ENCODE measurements at places on chromosomes 16 and 17.

- DNase-seq = no peak
These were observed 14.8 kb downstream of the MYOCD start for GRCh38 chr17:12680407-12680897.

GRCh38 chr17:57905875-57906455 is 49.2 kb downstream of the CUEDC1 start:
- DNase-seq = no peak

DNA sequence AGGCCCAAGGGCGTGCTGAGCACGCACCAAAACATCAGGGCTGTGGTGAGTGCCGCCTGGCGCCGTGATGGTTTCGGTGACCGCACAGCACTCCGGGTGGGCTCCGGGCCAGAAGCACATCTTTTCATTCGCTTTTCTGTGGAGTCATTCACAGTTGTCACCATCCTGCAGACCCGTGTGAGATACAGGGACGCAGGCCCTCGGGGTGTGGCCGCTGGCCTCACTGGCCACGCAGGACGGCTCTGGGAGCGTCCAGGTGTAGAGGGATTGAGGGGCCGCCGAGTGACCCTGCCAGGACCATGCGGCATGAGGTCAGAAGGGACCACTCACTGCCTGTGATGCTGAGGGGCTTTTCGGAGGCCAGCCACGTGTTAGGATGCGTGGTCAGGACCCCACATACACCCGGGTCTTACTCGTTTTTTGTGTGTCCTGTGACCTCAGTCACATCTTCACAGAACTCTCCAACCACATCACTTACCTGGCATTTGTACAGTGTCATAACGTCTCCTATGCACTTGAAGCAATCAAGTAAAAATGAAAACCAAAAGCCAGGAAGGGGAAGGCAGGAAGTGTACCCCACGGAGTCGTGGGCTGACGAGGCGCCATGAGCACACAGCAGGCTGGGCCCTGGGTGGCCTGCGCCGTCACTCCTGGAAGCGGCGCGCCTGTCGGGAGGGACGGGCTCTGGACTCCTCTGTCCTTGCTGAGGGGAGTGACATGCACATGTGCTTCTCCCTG is 7.8 kb downstream of the ACSF3 start:
- no peak for DNase-seq

DNA sequence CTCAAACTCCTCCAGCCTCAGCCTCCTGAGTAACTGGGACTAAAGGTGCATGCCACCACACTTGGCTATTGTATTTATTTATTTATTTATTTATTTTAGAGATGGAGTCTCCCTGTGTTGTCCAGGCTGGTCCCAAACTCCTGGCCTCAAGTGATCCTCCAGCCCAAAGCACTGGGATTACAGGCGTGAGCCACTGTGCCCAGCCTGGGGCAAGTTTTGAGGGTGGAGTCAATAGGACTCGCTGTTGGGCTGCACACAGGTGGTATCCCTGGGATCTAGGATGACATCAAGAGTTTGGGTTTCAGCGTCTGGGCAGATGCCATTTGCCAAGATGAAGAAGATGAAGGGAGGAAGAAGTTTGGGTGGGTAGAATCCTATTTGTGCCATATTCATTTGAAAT is 213.9 kb downstream of the GSG1L start:
- no peak for DNase-seq

- DNase-seq = no peak
These were observed 63.7 kb upstream of the AKTIP start for GRCh38 chr16:53566552-53567245.

- no peak for DNase-seq
These were observed 86.3 kb downstream of the SPECC1 start for GRCh38 chr17:20095336-20096080.

GRCh38 chr16:50419116-50419515 is 50.3 kb upstream of the BRD7 start:
- DNase-seq = no peak

DNA sequence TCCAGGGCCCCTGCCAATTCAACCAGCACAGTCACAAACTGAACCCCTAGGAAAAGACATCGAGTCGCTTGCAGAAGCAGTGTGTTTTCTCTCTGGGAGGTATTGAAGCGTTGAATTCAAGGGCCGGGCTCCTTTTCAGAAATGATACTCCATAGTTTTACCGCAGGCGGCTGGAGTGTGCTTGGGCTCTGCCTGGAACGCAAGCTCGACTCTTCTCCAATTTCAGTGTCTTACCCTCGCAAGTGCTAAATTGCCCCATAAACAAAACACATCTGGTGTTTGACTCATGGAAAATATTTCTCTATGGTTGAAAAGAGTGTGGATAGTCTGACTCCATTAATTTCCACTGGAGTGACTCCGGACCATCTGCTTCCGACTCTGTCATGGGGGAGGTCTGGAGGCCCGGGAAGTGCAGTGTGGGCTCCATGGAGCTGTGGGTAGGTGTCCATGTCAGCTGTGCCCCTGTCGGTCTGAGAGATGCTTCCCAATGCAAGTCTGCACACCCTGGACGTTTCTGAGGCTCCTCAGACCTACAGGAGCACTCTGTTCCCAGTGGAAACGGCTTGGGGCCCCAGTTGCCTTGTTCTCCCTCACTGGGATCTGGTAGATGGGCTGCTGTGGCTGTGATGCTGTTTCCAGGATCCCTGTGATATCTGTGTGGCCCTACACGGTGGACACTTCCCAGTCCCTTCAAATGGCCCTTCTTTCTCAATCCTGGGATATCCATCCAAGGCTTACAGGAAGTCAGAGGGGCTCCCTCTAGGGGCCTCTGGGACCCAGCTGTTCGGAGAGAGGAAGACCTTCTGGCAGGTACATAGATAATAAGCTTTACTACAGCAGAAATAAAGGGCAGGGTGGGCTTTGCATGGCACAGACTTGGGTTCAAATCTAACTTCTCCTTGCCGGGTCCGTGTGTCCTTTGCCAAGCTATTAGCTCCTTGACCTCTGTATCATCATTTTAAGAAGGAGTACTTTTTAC is 119.8 kb upstream of the CDH13 start:
- DNase-seq = no peak

DNA sequence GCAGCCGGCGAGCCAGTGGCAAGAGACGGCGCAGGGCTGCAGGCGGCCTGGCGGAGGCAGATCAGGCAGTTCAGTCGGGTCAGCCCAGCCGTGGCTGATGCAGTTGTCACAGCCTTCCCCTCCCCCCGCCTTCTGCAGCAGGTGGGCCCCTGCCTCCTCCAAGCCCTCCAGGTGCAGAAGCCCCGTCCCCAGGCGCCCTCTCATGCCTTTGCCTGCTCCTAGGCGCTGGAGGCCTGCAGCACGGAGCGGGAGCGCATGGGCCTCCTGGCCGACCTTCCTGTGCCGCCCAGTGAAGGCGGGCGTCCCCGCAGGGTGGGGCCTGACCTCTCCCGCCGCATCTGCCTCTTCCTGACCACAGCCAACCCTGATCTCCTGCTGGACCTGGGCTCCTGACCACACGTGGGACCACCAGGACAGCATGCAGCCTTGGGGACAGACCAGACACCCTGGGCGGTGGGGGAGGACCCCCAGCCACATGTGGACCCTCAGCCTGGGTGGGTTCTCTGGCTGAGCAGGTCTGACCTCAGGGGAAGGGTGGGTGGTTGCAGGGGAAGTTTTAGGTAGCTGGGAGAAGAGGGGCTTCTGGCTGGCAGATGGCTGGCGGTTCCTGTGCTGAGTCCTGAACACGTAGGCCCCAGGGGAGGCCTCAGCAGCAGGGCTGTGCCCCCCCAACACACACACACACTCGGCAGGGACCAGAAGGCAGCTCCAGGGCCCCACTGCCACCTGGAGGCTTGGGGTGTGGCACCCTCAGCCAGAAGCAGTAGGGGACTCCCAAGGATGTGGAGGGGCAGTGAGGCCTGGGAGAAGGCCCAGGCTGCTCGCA is 3.1 kb upstream of the MRPS34 start:
- no peak for DNase-seq

- peak; percentile 68 for DNase-seq
These were observed 309 bp downstream of the DNAH2 start for GRCh38 chr17:7717756-7718350.

- DNase-seq = peak; percentile 88
These were observed 43.2 kb upstream of the DNAJA2 start for GRCh38 chr16:47016700-47017133.

- DNase-seq = no peak
These were observed 1.0 kb downstream of the PRRT2 start for GRCh38 chr16:29812754-29813643.

DNA sequence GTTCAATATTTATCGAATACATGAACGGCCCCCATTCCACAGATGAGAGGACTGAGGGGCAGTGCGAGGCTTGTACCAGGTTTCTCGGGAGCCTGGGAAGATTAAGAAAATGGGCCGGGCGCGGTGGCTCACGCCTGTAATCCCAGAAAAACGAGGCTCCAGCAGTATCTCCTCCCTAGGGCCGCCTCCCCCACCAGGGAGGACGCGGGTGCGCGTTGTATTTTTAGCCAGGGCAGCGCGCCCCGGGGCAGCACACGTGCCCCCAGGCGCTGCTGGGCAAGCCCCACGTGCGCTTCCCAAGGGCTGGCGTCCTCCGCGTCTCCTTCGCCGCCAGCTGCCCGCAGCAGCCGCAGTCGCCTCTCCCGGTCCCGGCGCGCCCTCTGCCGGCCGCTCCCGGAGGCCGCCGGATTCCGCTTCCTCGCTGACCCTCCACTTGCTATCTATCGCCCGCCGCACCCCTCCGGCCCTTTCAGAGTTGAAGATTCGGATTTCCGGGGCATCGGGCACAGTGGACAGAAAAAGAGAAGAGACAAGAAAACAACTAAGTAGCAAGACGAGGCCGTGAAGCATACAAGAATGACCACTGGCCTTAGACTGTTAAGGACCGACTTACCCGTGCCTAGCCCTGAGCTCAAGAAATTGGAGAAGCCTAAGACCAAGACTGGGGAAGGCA is 1.9 kb upstream of the YBX2 start:
- DNase-seq = peak; percentile 81

- no peak for DNase-seq
These were observed 22.0 kb upstream of the ABCA10 start for GRCh38 chr17:69250641-69251040.

DNA sequence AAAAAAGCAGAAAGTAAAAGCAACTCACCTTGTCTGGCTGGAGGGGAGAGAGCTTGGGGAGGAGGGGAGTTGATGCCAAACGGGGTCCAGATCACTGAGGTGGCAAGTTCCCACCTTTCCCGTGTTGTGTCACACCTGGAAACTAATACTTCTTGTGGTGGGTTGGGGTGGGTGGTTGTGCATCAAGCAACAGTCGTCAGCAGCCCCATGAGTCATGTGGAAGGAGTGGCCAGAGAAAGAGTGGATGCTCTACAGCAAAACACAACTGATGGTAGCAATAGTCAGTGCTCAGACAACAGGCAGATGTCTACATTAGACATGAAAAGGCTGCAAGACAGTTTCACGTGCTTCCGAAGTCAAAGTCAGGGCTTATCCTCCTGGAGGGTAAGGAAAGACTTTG is 35.4 kb downstream of the ARSG start:
- DNase-seq = no peak

DNA sequence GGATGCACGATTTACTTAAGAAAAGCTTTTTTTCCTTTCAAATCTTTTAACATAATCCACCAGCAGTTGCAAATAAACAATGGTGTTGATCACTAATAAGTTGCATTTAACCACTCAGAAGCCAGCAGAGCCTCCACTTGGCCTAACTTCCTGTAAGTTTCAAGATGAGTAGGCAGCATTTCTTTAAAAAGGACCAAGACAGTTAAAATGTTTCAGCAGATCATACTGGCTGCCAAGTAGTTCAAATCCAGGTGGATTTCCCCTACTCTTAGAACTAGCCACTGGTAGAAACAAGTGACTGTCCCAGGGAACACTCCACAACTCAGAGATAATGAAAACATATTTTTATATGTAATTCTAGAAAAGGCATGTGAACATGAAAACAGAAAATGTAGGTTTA is 17.0 kb upstream of the RFFL start:
- peak; percentile 41 for DNase-seq

DNA sequence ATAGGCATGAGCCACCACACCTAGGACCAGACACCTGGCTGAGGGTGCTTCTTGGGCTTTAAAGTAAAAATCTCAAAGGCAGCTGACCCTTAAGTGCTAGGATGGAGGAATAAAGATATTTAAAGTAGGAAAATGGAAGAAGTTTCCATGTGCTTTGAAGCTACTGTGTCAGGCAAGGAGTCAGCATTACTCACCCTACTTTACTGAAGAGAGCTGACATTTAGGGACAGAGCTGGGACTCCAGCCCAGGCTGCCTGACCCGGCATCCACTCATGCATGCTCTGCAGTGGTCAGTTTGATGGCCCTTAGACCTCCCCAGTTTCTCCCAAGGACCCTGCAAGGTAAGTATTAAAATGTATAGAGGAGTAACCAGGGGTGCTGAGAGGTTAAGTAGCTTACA is 124.7 kb upstream of the PLCG2 start:
- no peak for DNase-seq

DNA sequence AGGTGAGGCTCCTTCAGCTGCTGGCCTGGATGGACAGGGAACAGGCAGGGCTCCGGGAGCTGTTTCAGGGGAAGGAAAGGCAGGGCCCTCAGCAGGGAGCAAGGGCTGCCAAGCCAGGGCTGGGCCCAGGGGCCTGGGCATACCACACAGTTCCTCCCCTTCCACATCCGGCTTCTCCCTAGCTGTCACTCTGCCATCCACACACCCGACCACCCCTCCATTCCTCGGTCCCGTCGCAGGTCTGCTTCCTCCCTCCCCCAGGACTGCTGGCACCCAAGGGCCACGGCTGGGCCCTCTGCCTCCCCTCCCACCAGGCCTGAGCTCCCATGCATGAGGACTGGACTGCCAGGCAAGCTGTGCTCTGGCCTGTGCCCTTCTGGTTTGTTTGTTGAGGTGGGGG is 24.0 kb downstream of the CDIP1 start:
- DNase-seq = no peak

- DNase-seq = peak; percentile 45
These were observed 18.5 kb upstream of the KCTD5 start for GRCh38 chr16:2663553-2664546.

DNA sequence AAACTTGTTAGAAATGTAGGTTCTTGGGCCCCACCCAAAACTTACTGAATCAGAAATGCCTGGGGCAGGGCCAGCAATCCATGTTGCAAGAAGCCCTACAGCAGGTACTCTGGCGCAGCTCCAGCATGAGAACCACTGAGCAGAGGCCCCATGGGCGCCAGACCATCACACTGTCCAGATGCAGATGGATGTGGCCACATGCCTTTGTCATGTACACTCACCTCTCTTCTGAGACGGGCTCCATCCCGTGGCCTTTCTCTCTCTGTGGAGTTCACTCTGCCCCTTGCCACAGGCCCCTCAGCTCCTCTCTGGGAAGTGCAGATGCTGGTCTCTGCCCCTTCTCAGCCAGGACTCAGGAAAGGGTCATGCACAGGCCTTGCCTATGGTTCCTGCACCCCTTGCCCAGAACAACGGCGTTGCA is 2.3 kb upstream of the CCNF start:
- DNase-seq = no peak

GRCh38 chr16:7319514-7319913 is 13.1 kb upstream of the RBFOX1 start:
- DNase-seq = no peak

GRCh38 chr16:85201574-85201973 is 89.3 kb upstream of the CIBAR2 start:
- no peak for DNase-seq
